Iris pigment epithelial cell (primary cell): ENCODE measurements at places on chromosomes 4 and X.

DNA sequence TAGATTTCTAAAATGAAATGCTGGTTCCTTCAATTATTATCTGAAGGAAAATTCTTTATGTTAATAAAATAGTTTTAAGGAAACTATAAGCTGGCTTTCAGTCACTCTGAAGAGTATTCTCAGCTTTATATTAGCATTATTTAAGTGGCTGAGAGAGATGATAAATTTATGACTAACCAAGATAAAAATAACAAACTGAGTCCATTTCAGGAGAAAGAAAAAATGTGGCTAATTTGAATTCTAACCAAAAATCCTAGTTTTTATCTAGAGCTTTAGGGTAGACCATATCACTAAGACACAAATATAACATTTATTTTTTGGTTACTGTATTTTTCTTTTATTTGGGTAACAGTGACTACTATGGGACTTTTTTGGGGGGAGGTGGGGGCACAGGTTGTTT is 59.4 kb upstream of the NAP1L5 start:
- DNase-seq = no peak

DNA sequence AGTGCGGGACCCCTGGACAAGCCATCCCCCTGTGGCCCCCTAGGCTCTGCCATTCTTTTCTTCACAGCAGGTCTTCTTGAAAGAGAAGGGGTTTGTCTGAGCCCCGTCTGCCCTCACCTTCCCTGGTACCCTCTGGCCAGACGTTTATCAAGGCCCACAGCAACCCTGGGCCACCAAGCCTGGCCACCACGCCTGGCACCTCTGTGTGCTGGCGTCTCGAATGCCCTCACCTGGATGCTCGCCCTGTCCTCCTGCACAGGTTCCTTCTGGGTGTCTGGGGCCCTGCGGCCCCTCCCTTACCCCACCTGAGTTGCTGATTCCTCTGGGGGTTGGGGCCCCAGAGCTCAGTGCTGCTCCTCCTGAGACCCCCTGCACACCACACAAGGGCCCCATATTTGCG is 25.1 kb downstream of the ADRA2C start:
- DNase-seq = no peak

DNA sequence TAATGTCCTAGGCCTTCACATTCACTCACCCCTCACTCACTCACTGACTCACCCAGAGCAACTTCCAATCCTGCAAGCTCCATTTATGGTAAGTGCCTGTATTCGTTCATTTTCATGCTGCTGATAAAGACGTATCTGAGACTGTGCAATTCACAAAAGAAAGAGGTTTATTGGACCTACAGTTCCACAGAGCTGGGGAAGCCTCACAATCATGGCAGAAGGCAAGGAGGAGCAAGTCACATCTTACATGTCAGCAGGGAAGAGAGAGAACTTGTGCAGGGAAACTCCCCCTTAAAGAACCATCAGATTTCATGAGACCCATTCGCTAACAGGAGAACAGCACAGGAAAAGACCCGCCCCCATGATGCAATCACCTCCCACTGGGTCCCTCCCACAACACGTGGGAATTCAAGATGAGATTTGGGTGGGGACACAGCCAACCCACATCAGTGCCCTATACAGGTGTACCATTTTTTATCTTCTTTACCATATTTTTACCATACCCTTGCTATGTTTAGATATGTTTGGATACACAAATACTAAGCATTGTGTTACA is 18.2 kb upstream of the TLR1 start:
- DNase-seq = no peak

DNA sequence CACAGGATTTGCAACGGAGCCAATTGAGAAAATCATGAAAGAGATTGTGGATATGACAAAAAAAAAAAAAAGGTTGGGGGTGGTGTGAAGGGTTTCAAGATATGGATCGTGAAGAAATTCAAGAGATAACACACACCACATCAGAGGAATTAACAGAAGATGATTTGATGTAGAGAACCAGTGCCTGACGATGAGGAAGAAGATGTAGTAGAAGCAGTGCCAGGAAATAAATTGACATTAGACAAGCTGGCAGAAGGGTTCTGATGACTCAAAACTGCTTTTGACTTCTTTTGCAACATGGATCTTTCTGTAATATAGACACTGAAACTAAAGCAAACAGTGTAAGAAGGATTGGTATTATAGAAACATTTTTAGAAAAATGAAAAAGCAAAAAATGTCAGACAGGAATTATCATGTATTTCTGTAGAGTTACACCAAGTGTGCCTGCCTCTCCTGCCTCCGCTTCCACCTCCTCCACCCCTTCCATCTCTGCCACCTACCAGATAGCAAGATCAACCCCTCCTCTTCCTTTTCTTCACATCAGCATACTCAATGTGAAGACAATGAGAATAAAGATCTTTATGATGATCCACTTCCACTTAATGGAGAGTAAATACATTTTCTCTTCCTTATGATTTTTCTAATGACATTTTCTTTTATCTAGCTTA is 127.5 kb upstream of the OTUD4 start:
- no peak for DNase-seq

- no peak for DNase-seq
Measured at GRCh38 chr4:104625706-104626105, 131.0 kb upstream of the CXXC4 start.

- DNase-seq = no peak
Measured at GRCh38 chr4:105755375-105755774, 46.8 kb downstream of the GSTCD start.

DNA sequence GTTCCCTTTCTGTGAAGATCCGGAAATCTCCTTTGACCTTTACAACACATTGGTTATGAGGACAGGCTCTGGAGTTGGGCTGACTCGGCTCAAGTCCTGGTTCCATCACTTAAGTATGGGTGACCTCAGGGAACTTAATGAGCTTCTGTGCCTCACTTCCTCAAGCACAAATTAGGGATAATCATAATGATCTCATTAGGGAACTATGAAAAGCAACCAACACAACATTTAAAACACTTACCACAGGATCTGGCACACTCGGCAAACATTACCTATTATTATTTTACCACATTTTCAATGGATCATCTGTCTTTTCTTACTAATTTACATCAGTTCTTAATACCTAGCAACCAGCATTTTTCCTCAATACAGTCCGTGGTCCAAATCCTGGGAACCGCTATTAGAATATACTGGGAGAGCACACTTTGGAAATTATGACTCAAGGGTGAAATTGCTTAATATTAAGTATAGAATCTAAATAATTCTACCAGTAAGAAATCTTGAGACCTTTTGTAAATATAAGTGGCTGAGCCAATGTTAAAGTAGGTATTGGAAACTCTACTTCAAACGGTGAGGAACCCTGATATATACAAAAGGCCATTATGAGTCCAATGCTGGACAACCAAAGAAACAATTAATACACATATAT is 19.6 kb downstream of the ADGRA3 start:
- no peak for DNase-seq

GRCh38 chr4:175871774-175872405 is 59.8 kb upstream of the GPM6A start:
- DNase-seq = peak; percentile 1

DNA sequence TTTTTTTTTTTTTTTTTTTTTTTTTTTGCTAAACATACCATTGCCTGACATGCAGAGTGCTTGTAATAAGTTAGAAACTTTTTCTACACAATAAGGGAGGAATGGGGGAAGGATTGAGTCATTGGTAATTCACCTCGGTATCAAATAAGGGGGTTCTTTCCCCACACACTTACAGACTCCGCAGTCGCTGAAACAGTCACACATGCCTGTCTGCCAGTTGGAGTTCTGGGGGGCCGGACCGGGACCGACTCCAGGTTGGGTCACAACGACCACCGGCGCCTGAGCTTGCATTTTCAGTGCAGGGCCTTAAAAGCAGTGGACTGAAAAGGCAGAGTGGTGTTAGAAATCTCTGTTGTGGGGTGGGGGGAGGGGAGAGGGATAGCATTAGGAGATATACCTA is 6.9 kb downstream of the PLAC8 start:
- no peak for DNase-seq

DNA sequence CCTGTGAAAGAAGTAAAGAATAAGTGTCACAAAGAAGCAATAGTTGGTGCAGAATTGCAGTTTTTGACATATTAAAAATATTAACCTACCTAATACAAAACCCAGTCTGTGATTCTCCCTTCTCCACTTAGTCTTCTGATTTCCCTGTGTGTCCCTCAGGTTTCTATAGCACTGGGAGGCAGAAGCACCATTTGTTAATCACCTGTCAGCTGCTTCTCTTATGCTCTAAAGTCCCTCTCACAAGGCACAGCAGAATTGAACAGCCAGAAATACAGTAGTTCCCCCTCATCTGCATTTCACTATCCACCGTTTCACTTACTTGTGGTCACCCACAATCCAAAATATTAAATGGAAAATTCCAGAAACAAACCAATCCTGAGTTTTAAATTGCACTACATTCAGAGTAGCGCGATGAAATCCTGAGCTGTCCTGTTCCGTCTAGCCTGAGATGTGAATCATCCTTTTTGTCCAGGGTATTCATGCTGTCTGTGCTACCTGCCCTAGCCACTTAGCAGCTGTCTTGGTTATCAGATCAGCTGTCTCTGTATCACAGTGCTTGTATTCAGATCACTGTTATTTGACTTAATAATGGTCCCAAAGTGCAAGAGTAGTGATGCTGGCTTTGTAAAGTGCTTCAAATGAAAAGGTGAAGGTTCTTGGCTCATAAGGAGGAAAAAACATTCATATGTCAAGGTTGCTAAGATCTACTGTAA is 984.1 kb upstream of the GRID2 start:
- DNase-seq = no peak

- DNase-seq = no peak
Measured at GRCh38 chr4:113637823-113638561, 123.5 kb downstream of the CAMK2D start.

DNA sequence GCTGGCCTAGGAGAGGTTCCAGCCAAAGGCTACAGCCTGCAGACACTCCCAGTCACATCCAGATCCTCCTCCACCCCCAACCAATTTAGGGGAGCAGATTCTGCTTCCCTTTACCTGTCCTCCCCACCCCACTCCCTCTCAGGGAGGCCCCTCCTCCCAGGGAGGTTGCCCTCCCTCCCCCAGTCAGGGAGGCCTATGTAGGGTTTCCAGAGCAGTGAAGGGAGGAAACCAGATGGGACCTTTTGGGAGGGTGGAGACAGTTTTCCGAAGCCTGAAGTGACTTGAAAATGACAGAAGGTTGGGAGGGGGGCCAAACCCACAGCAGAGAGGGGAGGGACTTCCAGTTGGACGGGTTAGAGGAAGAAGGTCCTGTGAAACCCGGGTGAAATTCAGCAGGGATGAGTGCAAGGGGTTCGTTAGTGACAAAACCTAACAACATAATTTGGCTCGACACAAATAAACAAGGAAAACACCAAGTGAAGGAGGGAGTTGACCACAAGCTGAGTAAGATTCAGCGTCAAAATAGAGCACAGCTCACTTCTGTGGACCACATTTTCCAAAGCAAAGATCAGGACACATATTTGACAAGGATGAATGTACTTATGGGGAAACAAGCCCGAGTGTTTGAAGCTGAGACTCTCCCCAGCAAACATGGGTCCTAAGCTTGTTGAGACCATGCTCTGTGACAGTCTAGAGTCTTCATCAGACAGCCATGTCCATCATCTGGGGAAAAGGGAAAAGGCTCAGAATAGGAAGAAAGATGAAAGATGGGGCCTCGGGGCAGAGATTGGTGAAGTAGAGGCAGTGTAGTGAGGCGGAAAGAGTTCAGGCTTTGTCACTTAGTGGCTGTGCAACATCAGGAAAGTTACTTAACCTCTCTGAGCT is 46.4 kb downstream of the PRPS1 start:
- DNase-seq = peak; percentile 73

- DNase-seq = peak; percentile 52
Measured at GRCh38 chrX:118823263-118824172, at the start of gene ZCCHC12. ZCCHC12 (plus strand) TSS chrX:118823824; CDS start chrX:118825245, 1,421 bp downstream.

- DNase-seq = no peak
Measured at GRCh38 chrX:29870608-29871007, 344.8 kb upstream of the MAGEB2 start.

DNA sequence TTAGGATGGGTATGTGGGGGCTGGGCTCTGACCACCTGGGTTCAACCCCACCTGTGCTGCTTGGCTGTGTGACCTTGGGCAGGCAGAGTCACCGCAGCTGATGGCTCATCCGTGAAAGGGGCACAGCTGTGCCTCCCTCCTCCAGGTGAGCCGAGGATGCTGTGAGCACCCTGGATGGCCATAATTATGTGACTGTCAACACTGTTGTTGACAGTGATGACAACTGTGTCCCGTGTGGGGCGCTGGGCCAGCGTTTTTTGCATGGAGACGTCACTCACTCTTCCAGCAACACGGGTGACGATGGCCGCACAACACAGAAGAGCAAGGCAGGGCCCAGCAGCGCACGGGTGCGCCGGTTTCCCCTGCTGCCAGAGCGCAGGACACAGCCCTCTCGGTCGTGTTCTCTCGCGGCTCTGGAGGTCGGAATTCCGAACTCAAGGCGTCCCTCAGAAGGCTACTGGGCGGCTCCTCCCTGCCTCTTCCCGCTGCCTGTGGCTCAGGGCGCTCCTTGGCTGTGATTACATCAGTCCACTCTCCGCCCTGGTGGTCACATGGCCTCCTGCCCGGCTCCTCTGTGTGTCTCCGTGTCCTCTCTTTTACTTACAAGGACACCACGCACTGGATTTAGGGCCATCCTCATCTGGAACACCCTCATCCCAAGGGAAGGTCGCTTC is 1.3 kb downstream of the SH3TC1 start:
- peak; percentile 71 for DNase-seq
